Effector memory CD8-positive, alpha-beta T cell (primary cell): ENCODE measurements at places on chromosomes 7 and 10.

DNA sequence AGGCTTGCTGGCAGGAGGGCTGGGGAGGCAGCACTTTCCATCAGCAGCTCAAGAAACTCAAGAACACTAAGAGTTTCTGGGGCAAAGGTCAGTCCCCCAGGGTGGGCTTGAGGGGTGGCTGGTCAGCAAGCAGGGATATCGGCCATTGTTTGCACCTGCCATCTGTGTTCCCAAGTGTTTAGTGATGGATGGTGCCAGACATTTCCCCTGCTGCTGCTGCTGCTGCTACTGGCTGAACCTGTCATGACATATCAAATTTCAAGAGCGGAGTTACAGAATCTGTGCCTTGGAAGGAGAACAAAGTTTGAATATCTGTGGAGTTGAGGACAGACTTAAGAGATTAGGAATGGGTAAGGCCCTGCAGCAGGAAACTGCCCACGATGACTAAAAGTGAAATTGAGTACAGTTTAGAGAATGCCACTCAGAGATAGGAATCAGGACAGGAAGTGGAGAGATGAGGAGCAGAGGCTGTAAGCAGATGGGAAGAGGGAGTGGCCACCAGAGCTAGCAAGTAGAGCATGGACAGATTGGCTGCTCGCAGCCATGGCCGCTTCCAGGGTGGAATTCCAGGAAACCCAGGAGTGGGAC lies 39.2 kb upstream of the PPP1R3C start:
- no peak for DNase-seq

DNA sequence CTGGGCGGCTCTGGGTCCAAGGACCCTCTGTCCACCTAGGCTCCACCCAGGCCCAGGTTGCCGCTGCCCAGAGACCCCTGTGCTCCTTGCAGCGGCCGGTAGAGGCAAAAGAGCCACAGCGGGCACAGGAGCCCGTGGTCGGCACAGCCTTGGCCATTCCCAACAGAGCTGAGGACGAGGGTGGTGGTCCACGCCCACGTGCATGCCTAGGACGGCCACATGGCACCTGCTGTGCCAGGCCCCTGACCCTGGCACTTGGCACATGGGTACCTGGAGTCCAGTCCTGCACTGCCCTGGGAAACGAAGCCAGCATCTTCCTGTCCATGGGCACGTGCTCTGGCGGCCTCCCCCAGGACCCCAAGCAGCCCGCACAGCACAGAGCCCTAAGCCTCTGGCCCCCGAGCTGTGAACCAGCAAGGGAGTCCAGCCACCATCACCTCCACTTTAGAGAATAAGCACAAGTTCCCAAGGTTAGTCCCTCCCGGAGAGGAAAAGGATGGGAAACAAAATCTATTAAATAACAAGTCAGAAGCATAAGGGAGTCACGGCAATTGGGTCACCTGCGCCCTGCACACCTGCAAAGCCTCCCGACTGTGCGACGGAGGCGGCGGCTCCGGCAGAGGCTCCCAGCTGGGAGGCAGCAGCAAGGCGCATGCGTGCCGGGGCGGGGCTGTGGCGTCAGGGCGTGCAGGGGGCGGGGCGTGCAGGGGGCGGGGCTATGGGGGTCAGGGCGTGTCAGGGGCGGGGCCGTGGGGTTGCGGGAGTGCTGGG lies 59.1 kb downstream of the STK32C start:
- peak; percentile 35 for DNase-seq

GRCh38 chr7:39882148-39882784 lies 67.8 kb upstream of the CDK13 start:
- no peak for DNase-seq

- no peak for DNase-seq
Observed at GRCh38 chr7:111527545-111527944, 34.7 kb downstream of the IMMP2L start.

DNA sequence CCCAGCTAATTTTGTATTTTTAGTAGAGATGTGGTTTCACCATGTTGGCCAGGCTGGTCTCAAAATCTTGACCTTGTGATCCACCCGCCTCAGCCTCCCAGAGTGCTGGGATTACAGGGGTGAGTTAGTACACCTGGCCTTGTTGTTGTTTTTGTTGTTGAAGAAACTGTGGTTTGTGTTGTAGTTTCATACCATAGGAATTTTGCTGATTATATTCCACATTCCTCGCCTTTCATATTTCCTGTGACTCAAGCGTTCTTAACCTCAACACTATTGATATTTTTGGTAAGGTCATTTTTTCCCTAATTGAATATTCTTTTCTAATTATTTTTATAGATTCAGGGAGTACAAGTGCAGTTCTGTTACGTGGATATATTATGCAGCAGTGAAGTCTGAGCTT lies 16.7 kb downstream of the LIPF start:
- no peak for DNase-seq

- no peak for DNase-seq
Observed at GRCh38 chr10:57955076-57955475, 312.6 kb downstream of the IPMK start.

- DNase-seq: no peak
Observed at GRCh38 chr7:29612596-29612995, 49.0 kb downstream of the PRR15 start.

GRCh38 chr10:101041252-101041761 lies 10.3 kb downstream of the SFXN3 start:
- peak; percentile 77 for DNase-seq

- no peak for DNase-seq
Observed at GRCh38 chr10:125156196-125156595, 4.2 kb downstream of the CTBP2 start.

- DNase-seq: no peak
Observed at GRCh38 chr7:84647797-84648757, 453.5 kb upstream of the SEMA3A start.

GRCh38 chr10:4918236-4918635 lies 45.0 kb upstream of the AKR1C1 start:
- DNase-seq: no peak

GRCh38 chr10:24618401-24618800 lies 105.3 kb downstream of the ARHGAP21 start:
- no peak for DNase-seq

- DNase-seq: no peak
Observed at GRCh38 chr10:103632247-103632642, 138.7 kb downstream of the NEURL1 start.

DNA sequence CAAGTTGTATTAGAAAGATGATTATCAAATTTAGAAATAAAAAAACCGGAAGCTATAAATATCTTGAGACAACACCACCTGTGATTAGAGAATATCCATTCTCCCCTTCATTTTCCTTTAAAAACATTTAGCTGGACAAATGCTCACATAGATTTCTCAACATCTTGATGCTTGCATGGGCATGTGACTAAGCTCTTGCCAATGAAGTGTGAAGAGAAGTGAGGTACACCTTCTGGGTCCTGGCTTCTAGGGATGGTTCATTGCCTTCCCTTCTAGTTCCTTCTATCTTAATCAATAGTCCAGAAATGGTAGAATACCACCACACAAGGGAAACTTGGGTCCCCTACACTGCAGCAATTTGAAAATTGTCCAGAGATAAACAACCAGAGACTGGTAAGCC lies 41.0 kb downstream of the WAPL start:
- DNase-seq: no peak

DNA sequence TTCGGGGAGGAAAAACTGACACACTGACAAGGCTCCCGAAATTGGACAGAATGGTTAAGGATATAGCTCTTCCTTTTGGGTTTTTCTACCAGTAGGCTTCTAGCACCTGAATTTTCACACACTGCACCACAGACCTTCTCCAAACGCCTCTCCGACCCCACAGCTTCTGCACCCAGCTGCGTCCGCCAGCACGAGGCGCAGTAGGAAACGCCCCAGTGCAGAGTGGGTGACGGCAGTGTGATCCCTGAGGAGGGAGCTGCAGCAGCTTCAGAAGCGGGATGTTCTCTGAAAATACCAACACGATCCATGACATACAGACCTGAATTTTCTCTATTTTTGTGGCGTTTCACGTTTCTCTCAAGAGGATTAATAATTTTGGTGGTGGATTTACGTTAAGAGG lies 25.9 kb downstream of the HSPB1 start:
- no peak for DNase-seq

DNA sequence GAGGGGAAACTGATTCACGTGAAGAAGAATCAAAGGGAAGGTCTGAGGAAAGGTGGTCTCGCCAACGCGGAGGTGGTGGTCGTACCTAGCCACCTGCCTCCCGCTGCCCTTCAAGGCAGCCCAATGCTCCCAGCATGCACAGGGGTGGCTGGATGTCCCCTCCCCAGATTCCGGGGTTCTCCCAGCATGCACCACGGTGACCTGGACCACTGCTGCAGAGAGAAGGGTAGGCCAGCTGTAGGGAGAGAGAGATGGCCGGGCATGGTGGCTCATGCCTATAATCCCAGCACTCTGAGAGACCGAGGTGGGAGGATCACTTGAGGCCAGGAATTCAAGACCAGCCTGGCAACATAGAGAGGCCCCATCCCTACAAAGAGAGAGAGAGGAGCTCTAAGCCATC lies 32.4 kb upstream of the PPP2R2D start:
- DNase-seq: no peak

- no peak for DNase-seq
Observed at GRCh38 chr7:698515-699475, 27.7 kb upstream of the DNAAF5 start.

- no peak for DNase-seq
Observed at GRCh38 chr7:20474249-20474648, 141.2 kb upstream of the ABCB5 start.

GRCh38 chr7:55887821-55888247 lies 578 bp downstream of the ZNF713 start:
- no peak for DNase-seq

GRCh38 chr7:148255333-148255732 lies 335.2 kb upstream of the C7orf33 start:
- DNase-seq: no peak

- DNase-seq: no peak
Observed at GRCh38 chr10:31604096-31604495, 285.1 kb downstream of the ZEB1 start.

- no peak for DNase-seq
Observed at GRCh38 chr10:97729014-97729413, 7.9 kb upstream of the ZFYVE27 start.

DNA sequence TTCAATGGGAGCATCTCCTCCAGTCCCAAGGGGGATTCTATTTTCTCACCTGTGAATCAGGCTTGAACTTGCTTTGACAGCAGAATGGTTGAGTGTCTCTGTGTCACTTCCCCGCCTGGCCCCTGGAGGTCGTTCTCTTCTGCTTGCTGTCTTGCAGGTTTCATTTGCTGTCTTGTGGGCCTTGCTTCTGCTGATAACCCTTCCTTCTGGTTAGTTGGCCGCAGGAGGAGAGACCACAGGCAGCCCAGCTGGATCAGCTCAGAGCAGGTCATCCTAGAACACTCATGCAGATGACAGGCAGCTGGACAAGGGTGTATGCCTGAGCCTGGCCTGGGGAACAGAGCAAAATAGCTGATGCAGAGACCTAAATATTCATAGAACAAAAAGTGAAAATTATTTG lies 344.2 kb upstream of the ADARB2 start:
- DNase-seq: no peak

DNA sequence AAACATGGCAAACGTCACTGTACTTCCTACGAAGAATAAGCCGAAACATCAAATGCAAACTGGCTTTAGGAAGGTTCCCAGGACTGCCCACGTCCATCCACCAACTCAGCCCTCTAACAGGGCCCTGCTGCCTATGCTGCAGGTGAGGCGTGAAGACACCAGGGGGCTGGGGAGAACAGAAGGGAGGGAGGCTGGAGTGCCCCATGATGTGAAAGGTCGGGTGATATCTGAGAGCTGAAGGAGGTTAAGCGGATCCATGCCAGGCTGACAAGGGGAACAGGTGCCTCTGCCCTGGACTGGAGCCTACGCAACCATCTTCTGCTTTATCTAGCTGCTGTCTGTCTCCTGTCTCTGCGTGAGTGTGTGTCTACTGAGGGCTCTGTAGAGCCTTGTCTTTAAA lies 40.2 kb upstream of the ATP6V0A4 start:
- no peak for DNase-seq

- no peak for DNase-seq
Observed at GRCh38 chr7:103613655-103614642, 167.9 kb upstream of the SLC26A5 start.

DNA sequence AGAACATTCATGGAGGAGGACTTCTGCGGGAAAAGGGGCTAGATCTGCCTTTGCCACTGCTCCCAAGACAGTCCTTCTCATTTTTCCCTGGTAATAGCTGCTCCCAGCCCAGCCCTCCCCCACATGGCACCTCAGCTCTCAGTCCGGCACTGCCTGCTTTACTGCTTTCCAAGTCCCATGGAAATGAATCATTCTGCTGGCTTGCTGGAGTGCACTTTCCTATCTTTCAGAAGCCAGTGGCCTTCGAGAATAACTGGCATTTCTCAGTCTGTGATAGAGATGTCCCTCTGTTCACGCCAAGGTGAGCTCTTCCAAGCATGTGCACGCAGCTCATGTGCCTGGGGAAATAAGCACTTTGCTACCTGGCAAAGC lies 61.4 kb downstream of the SYPL1 start:
- DNase-seq: no peak

DNA sequence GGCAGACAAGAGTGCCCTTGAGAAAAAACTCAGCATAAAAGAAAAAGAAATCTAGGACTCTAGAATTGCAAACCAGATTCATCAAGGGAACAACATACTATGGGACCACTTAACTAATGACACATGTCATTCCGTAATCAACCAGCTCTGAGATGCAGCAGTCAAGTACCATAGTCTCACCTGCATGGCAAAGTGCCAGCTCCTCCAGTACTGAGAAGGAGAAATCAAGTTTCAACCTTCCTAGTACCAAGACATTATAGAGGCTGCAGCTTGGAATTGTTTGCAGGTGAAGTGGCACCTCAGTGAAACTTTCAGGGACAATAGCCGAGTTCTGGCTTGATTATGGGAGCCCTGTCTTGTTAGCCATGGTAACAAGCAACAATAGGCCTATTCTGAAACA lies 11.5 kb downstream of the STEAP1 start:
- DNase-seq: no peak

DNA sequence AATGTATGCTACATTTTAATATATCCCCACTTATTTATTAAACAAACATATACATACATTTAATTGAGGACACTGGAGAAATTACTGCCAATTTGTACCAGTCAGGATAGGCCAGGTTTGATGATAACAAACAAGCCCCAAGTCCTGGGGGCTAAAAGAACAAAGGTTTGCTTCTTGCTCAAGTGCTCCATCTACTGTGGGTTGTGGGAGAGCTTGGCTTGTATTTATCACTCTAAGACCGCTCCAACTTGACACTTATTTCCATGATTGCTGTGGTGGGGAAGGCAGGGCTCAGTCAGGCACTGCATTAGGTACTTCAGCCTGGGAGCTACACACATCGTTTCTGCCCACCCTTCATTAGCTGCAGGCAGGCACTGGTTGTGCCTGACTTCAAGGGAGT lies 136.6 kb upstream of the ZNF32 start:
- DNase-seq: no peak

DNA sequence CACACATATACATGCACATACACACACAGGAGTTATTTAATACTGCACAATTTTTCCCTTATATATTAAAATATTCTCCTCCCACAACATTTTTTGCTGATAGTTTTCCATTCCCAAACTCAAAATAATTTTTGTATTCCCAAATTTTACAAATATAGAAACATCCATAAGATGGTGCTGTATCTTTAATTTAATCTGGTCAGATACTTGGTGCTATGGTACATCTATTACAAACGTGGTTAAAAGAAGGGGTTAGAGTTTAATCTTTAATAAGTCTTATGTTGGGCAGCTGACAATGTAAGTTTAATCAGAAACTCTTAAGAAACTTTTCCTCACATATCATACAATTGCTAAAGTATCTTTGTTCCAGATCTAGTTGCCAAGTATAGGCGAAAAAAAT lies 10.2 kb upstream of the CADPS2 start:
- no peak for DNase-seq
